ENCODE measurements at places on chromosomes 7 and 10.

DNA sequence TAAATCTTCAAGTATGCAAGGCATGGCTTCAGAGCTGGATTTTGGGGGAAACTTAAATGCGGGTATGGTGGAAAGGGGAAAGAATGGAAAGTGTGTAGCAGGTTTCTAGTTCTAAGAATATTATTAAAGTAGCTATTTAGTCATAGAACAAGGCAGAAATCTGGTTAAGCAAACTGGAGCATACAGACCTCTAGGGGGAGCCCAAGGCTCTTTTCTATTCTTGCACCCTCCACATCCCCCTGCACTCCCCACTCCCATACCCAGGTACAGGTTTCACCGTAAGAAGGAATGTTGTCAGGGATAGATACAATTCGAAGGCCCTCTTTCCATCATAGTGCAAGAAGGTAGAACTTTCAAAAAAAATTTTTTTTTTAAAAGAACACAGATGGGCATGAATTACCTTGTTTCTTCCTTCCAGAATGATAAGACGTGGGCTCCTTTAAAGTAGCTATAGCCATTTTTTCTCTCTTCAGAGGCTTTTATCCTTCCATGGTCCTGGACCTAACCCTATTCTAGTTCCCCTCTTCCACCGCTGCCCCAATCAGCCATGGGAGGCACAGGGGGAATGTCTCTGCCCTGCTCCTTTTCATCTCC lies 41.5 kb upstream of the SMIM30 start:
- no peak for DNase-seq

DNA sequence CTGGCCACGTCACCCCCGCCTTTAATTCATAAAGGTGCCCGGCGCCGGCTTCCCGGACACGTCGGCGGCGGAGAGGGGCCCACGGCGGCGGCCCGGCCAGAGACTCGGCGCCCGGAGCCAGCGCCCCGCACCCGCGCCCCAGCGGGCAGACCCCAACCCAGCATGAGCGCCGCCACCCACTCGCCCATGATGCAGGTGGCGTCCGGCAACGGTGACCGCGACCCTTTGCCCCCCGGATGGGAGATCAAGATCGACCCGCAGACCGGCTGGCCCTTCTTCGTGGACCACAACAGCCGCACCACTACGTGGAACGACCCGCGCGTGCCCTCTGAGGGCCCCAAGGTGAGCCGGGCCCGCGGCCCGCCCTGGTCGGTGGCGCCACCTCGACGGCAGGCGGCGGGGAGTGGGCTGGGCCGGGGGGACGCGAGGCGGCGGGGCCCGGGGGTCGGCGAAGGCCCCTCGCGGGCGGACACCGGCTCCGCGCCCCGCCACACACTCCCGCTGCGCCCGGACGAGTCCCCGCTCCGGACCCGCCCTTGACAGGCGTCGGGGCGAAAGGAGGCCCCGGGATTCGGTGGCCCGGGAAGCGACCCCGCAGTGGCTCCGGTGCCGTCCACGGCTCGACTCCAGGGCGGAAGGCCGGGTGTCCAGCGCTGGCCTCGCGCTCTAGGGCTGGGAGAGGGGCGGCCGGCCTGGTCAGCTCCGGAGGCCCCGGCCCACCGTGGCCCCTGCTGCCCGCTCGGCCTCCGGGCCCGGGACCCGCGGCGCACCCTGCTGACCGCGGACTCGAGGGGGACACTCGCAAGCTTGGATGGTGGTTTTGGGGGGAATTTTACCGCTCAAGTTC lies 557 bp downstream of the BAG3 start:
- no peak for DNase-seq

DNA sequence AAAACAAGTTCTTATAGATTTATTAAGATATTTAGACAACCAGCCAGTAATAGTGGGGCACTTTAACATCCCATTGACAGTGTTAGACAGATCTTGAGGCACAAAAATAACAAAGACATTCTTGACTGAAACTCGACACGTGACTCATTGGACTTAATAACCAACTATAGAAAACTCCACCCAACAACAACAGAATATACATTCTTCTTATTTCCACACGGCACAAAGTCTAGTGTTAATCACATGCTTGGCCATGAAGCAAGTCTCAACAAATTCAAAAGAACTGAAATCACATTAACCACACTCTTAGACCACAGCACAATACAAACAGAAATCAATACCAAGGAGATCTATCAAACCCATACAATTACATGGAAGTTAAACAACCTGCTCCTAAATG lies 138.1 kb downstream of the ARL5B start:
- no peak for DNase-seq

DNA sequence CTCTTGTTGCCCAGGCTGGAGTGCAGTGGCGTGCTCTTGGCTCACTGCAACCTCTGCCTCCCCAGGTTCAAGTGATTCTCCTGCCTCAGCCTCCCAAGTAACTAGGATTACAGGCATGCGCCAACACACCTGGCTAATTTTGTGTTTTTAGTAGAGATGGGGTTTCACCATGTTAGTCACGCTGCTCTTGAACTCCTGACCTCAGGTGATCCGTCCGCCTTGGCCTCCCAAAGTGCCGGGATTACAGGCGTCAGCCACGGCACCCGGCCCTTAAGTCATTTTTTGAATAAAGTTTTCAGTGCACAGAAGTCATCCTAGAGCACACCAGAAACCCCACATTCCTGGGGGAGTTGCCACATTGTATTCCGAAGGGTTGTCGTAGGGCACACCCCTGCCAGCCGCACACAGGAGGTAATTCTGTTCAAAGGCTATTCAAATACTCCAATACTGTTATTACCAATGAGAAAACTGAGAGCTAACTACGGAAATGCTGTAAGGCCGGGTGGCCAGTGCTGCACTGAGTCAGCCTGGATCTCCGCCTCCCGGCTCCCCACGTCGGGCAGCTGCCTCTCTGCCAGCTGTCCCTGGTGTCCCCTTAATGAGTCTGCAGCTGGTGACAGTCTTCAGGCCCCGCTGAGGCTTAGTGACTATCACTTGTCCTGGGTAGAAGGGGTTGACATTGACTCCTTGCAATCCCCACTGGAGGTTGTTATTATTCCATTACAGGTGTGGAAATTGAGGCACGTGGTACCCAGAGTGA lies 8.6 kb upstream of the RFC2 start:
- DNase-seq = no peak

DNA sequence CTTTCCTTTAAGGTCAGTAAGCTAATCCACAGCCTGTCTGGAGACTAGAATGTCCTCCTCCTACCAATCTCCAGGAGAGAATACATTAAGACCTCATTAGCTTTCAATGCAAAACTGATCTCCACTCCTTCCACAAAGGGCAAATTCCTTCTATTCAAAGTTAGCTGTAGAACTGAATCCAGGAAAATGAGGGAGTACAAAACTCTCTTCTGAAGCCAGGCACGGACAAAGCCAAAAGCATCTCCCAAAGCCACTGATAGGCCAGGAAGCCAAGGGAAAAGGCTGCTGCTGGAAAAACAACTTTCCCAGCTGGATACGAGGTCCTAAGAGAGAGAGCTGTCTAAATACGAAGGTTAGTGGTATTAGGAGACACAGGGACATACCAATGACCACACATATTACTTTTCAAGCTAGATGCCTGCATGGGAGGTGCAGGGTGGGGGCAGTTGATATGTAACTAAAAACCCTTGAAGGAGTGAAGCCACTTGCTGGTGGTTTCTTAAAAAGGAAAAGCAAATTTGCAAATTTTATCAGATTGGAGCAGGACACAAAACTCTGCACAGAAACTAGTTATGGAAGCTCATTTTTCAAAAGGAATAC lies 43.6 kb downstream of the MKX start:
- no peak for DNase-seq

DNA sequence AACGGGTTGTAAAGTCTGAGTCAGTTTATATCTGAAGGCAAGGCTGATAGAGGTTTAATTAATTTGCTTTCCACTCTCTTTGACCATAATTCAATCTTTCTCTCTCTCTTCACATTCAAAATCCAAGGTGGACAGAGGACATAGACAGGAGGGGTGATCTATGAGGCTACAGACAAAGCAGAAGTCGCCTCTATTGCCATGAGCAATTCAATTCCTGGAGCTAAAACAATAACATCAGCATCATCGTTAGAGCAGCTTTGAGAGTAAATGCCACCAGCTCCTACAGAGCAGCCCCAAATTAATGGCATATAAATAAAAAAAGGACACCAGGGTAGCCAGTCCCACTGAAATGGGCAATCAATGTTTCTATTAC lies 93.2 kb downstream of the DGKI start:
- DNase-seq = no peak

DNA sequence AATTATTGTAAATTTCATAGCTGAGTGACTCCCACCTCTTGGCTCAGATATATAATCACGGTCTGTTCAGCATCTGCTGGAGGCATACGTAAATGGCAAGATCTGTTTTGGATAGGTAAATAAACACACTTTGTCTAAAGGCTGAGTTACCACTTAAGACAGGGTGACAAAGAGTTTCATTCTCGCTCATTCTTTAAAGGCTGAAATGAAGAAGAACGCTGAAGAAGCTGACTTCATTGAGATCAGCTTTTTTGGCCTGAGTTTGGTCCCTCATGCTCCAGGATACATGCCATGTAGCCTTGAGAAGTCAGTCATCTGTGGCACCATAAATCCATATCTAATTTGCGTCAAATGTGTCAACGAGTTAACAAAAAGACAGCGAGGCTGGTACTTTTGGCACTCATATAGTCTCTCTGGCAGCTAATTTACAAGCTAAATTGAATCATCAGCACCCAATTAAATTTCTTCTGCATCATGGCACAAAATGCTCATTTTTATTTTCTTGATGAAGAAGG lies 309.9 kb downstream of the GPAM start:
- DNase-seq = no peak

DNA sequence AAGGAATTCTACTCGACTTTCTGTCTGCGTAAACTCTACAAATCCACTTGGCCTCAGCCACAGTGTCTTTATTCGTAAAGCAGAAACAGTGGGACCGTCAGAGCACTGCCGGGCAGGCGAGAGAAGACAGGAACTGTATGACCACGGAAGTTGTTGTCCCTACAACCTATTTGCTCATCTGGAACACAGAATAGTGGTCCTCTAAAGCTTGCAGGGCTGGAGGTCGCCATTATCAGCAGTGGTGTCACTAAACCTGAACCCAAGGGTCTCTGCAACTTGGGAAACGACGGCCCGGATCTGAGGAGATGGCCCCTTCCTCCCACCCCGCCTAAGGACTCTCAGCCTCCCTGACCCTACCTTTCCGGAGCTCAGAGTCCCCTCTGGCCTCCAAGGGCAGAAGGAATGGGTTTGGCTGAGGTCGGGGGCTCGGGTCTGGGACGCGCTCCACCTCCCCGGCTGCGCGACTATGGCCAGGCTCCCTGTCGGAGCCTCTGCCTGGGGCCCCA lies 442 bp downstream of the STYXL1 start:
- no peak for DNase-seq

GRCh38 chr10:113287592-113287991 lies 265.3 kb upstream of the HABP2 start:
- DNase-seq = no peak

DNA sequence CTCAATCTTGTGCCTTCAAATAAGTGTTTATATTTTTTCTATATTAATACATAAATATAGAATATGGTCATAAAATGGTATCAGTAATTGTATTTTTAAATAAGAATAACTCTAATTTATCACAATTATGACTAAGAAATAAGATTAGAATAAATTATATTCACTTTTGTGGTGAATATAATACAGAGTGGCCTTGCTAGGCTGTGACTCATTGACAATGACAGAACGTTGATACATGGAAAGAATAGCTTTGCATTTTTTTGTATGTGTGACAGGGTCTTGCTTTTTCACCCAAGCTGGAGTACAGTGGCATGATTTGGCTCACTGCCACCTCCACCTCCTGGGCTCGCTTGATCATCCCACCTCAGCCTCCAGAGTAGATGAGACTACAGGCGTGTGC lies 47.8 kb upstream of the PCLO start:
- DNase-seq = no peak

DNA sequence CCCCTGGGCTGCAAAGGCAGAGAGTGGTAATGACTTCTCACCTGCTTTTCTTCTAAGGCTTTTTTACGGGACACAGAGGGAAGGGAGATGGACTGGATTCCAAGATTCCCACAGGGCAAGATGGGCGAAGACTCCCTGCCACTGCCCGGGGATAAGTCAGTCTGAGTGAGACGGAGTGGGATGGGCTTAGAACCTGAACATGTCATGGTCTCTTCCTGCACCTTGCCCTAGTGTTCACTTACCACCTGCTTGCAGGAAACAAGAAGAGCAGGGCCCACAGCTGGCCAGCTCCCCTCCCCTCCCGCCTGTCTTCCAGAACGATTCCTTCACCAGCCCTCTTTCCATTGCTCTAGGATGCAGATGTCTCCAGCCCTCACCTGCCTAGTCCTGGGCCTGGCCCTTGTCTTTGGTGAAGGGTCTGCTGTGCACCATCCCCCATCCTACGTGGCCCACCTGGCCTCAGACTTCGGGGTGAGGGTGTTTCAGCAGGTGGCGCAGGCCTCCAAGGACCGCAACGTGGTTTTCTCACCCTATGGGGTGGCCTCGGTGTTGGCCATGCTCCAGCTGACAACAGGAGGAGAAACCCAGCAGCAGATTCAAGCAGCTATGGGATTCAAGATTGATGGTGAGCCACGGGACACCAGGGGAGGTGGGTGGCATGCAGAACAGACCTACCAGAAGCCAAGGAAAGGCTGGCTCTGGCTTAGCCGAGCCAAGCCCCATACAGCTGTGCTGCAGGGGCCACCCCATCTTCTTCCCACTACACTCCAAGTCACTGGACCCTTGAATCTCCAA lies 1.3 kb downstream of the SERPINE1 start:
- DNase-seq = no peak

- DNase-seq = no peak
Observed at GRCh38 chr7:154869436-154869835, 133.5 kb downstream of the PAXIP1 start.

DNA sequence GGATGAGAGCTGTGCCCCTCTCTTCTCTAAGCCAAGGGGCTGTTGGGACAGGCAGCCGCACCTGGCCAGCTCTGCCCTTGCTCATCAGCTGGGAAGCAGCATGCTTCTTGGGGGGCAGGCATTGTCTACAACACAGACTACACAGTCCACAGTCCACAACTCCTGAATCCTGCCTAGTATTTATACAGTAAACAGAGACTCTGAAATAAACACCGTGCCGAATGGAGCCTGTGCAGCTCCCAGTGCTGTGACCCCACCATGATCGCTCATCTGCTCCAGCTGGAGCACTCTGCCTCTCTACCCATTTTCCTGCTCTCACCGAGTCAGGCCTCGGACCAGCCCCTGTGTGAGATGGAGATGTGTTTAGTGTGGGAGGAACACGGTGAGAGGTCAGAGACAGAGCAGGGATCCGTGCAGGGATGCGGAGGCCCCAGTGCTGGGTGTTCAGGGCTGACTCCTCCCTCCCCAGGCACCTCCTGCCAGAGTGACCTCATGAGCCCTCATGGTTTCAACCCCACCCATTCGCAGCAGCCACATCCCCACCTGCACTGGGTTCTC lies 608.0 kb downstream of the DNAJB6 start:
- no peak for DNase-seq

DNA sequence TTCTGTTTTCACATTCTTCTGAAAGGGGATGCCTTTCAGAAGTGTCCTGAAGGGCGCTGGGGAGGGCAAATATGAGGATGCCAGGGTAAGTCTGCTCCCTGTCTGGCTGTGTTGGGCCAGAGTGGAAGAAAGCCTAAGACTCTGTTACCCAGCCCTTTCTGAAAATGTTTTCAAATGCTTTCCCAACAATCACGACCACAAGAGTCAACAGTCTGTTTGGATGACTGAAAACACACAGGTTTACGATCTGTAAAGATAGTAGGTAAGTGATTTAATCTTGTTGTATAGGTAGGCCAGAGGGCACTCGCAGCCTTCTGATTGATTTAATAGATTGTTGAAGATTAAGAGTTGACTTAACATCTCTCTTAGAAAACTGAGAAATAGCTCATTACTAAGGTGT lies 13.2 kb downstream of the SGPL1 start:
- no peak for DNase-seq
